ENCODE measurements at places on chromosomes 1 and 21. TPM values are rescaled to one million over a fixed set of nuclear protein-coding genes. Genes with fewer than 3 reads are reported as not detected.

DNA sequence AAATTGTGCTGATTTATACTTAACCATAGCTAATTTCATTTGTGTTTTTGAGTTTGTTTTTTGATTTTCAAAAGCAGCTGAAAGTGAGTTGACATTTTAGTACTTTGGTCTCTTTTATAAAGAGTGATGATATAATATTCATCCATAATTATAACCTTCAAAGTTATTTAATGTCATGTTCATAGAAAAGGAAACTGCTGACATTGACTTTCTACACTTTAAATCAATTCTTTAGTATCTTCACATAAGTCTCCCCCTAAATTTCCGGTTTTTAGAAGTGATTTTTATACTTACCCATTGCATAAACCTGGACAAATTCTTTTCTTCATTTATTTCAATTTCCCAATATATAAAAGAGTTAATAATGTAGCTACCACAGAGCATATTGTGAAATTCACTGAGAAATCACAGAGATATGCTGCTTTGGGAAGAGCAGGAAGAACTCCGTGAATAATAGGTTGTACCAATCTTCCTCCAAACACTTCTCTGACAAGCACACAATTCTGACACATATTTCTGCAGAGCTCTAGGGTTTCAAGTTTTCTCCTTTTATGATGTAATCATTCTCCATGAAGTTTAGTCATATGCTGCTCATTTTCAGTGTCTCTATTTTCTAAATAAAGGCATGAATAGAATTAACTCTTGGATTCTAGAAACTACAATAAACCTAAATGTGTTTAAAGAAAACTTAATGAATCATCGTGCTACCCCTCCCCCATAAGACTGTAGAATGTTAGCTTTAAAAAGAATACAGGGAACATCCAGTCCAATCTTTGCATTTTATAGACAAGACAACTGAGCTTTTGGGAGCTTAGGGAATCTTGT is 25.6 kb upstream of the CDC42BPA start:
- DNase-seq, result no peak

Gene F13B
- total RNA-seq, result not detected

DNA sequence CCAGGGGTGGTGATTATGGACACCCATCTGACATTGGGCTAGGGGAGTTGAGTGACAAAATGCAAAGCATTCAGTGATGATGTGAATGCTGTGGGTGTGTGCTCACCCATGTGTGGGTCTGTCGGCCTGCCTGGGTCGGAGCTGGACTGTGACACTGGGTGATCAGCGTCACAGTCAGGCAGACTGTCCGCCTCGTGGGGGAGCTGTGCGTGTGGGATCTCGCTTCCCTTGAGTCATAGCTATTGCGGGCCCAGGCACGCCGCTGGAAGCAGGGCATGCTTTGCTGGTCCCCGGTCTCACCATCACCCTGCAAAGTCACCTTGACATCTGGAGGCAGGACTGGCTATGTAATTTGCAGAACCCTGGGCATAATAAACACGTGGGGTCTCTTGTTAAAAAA is 156.9 kb upstream of the IGSF21 start:
- no peak for DNase-seq

- no peak for DNase-seq
Observed at GRCh38 chr1:41917076-41917475, 1.6 kb downstream of the HIVEP3 start.

- DNase-seq, result no peak
Observed at GRCh38 chr1:93124556-93125355, 45.7 kb downstream of the MTF2 start.

- no peak for DNase-seq
Observed at GRCh38 chr1:170126696-170127095, 19.1 kb upstream of the NTMT2 start.

Gene NFIA
- 18.8 TPM for total RNA-seq

DNA sequence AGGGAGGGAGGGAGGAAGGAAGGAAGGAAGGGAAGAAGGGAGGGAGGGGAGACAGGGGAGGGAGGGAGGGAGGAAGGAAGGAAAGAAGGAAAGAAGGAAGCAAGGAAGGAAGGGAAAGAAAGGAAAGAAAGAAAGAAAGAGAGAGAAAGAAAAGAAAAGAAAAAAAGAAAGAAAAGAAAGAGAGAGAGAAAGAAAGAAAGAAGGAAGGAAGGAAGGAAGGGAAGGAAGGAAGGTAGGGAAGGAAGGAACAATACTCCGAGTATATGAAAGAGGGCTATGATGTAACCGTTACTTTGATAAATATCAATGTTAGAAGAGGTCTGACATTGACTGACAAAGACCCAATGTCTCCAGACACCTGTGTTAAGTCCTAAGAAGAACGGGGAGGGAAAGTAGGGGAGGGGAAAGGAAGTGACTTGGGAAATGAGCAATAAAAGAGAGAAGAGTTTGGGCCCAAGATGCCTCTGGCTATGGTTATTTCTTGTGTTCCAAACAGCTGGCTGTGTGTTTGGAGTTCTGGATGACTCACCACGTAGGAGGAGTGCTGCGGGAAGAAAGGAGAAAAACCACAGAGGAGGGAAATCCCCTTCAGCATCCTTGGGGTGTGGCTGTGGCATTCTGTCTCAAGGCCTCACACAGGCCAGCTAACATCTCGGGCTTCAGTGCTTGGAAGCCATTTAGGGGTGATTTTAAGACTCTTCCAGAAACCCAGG is 37.0 kb upstream of the RXRG start:
- DNase-seq, result no peak

Gene KRTAP11-1
- not detected for total RNA-seq

Gene TESK2
- 6.6 TPM for total RNA-seq

- DNase-seq, result no peak
Observed at GRCh38 chr1:175133673-175134435, 58.7 kb downstream of the KIAA0040 start.

GRCh38 chr1:72847651-72848050 is 565.3 kb upstream of the NEGR1 start:
- DNase-seq, result no peak

GRCh38 chr1:81840805-81841204 is 40.1 kb downstream of the ADGRL2 start:
- no peak for DNase-seq

DNA sequence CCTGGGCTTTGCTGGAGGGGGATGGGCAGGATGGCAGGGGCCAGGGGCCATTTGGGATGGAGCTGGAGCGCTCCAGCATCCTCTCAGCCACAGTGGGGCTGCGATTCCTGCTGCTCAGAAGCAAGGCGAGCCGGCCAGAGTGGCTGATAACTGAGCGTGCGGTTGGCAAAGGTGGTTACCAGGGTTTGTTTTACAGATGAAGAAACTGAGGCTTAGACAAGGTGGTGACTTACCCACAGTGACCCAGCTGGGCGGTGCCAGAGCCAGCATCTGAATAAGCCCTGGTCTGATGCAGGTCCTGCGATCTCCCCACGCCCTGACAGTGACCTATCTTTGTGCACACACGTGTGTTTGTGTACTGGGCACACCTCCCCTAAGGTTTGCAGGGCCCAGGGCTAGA is 5.9 kb upstream of the PRXL2B start:
- no peak for DNase-seq

- DNase-seq, result no peak
Observed at GRCh38 chr1:98188774-98189173, 267.9 kb upstream of the DPYD start.

- no peak for DNase-seq
Observed at GRCh38 chr21:21028275-21028820, 30.1 kb downstream of the NCAM2 start.

Gene CACNA1S
- not detected for total RNA-seq

Gene AZIN2
- total RNA-seq, result 0.94 TPM

- peak; percentile 41 for DNase-seq
Observed at GRCh38 chr1:63775418-63776127, 1.8 kb downstream of the ROR1 start.

Gene MYOC
- not detected for total RNA-seq

Data from OCI-LY7 (cell line).